ENCODE measurements at places on chromosomes 3 and 15.

DNA sequence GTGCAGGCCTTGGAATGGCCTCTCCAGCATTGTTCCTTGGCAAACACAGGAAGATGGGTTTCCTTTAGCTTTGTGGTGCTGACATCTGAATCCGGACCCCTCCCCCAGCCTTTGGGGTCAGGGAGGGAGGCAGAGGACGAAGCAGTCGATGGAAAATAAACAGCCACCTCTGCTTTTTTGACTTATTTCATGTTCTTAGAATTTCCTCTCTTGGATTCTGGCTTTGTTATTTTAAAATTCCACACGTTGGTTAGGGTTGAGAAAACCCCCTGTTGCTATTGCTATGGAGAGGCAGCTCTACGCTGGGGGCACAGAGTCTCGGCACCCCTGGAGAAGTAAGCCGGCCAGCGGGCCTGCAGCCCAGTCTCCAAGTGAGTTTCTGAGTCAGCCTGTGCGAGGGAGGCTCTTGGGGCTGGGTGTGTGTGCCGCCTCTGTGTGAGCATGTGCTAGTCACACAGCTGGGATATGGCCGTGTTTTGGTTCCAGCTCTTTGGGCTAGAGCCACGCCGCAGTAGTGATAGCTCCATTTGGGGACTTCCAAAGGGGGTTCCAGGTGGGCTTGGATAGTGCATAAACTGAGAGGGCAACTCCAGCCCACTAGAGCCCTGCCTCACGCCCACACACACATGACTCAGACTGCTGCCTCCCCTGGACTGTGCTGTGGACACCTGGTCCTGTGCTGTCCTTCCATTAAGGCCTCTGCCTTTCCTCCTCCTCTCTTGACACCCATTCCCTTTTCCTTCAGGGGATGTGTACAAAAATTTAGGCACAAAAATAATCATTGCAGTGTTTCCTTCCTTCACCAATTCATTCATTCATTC is 58.8 kb downstream of the AMOTL2 start:
- DNase-seq: no peak

DNA sequence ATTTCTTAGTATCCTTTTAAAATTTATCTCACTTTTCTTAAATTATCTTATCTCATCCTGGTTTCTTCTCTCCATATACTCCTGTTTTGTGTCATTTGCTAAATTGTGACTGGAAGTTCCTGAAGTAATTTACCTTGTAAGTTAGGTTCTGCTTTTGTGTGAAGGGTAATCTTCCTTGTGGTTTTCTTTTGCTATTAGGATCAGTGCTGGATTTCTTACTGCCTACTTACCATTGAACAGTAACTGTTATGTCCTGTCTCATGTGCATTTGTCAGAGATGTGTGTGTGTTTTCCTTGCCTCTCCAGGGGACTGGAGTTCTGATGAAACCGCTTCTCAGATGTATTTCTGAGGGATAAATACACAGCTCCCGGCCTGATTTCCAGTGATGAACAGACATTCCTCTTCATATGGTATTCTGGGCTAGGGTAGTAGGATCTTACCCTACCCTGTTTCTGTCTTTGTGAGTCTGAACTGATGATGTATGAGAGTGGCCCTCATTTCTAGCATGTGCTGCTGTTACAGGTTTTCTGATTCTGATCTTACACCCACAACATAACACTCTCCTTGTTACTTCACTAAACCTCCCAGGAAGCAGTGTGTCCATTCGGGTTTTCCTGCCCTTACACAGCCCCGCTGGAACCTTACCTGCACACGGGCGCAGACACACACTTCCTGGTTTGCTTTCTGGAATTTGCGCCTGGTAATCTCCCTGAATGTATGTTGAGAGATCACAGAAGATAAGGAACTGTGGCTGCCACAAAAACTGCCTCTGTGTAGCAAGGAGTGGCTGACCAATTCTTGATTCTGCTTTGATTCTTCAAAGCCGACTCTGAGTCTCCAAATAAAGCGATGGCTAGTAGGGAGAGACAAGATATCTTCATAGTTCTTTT is 14.7 kb downstream of the PAK2 start:
- DNase-seq: no peak

DNA sequence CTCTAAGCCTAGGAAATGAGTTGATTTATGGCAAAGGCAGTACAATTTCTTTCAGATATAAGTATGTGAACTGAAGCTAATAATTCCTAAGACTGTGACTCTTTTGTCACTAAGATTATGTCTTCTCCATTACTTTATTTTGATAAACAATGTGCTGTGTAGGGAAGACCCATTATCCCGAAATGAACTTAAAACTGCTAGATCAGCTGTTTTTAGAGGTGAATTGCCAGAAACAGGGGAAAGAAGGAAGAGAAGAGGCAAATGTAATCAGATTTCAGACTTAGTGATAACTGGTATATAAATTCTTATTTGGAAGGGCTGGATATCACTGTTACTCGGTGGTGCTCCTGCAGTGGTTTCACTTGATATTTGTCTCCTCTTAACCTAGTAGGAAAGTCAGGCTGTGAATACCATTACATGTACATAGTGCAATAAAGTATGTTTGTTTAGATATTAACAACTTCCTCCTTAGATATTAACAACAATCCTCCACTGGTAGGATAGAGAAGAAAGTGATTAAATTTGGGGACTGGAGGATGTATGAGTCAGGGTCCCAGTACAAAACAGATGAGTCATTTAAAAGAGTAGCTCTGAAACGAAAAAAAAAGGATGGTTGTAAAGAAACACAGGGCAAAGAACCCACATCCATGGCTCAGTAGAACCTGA is 338.5 kb upstream of the KCNH8 start:
- no peak for DNase-seq

DNA sequence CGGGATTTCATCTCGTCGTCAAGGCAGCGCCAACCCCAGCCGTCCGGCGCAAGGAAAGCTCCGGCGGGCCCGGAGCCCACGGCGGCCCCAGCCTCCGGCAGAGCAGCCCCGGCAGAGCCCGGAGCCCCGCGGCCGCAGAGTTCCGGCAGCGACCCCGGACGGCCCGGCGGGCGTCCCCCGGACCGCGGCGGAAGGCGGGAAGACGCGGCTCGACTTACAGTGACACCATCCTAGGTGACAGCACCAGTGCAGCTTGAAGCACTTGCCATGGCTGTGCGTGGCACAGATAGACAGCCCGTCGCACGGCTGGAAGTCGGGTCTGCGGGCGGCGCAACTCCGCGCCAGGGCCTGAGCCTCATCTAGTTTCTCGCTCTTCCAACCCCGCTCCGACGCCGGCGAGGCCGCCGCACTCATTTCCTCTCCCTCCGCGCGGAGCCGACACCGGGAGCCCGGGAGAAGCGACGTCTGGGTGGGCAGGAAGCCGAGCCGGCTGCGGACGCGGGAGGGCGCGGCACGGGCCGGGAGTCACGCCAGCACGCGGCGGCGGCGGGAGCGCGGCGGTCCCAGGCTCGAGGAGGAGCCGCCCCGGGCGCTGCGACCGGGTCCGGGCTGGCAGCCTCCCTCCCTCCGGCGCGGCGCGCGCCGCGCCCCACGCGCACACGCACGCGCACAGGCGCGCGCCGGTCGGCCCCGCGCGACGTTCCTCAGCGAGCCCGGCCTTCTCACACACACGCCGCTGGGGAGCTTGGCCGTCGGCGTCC is at the start of gene C3orf70:
Gene C3orf70 (minus strand): TSS at position 651 of the 761 bp plus-strand sequence. CDS start 237 bp downstream, at position 414.
- DNase-seq: no peak

DNA sequence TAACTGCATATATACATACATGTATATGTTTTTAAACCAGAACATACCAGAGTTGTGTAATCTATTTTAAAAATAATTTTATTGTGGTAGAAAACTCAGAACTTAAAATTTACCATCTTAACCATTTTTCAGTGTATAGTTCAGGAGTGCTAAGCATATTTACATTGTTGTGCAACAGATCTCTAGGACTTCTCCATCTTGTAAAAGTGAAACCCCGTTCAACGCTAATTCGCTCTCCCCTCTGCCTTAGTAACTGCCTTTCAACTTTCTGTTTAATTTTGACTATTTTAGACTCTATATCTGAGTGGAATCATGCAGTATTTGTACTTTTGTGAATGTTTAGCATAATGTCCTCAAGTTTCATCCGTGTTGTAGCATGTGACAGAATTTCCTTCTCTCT is 51.8 kb upstream of the SSR3 start:
- DNase-seq: no peak

GRCh38 chr3:193317682-193318300 is 60.8 kb downstream of the ATP13A5 start:
- no peak for DNase-seq

- DNase-seq: no peak
Measured at GRCh38 chr15:69145694-69146492, 14.5 kb upstream of the GLCE start.

GRCh38 chr15:22945071-22945470 is 35.1 kb downstream of the CYFIP1 start:
- DNase-seq: no peak

DNA sequence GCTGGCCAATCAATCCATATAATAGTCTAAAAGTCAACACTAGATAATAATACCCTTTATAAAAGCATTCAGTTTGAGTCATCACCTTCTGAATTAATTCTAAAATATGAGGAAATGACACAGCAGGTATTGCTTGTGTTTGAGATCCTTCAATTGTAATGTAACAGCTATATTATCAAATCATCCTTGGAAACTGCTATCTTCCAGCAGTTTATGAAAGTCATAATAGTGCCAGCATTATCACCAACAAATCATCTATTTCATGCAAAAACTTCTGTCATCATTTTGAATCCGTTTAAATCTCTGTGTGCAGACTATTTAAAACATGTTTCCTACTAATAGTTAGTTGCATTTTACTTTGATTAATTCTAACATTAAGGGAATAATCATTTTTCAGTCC is 468.7 kb downstream of the CADM2 start:
- DNase-seq: no peak

GRCh38 chr15:101531170-101531569 is 41.7 kb upstream of the PCSK6 start:
- DNase-seq: no peak

GRCh38 chr3:166706094-166706493 is 674.0 kb downstream of the ZBBX start:
- no peak for DNase-seq

- no peak for DNase-seq
Measured at GRCh38 chr15:66306381-66306780, 13.0 kb downstream of the DIS3L start.

GRCh38 chr3:72191209-72191960 is 406.4 kb upstream of the PROK2 start:
- DNase-seq: no peak

- DNase-seq: no peak
Measured at GRCh38 chr3:184942735-184943134, 130.8 kb downstream of the VPS8 start.

- DNase-seq: no peak
Measured at GRCh38 chr15:69093127-69093526, 67.3 kb upstream of the GLCE start.

DNA sequence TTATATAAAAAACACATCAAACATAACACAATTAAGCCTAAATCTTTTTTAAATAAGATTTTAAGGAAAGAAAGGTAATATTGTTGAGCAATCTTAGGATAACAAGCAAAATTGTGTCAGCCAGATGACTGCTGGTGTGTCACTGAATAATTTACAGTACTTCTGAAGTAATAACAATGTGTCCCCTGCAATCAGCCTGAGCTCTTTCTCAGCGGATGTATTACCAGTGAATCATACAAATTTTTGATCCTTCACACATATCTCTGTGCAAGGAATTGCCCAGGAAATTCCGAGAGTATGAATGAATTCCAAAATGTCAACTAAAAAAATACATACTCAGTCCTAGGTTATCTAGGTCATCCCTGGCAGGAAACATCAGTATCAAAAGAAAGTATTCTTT is 76.6 kb upstream of the PTX3 start:
- no peak for DNase-seq

DNA sequence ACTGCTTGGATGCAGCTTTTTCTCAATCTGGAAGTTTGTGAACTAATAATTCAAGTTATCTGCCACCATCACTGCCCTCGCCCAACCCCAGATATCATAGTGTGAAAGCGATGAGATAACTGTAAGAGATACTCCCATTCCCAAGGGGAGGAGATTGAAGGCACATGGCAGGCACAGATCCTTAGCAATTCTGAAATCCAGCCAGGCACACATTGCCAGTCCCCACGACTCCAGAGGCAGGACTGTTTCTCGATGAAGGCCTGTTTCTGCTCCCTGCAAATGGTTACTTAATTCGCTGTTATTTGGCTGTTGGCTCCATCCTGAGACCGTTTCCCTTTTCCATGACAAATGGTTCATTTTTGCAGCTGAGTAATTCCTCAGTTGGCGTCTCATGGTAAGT is 63.2 kb upstream of the NEDD4 start:
- DNase-seq: no peak

DNA sequence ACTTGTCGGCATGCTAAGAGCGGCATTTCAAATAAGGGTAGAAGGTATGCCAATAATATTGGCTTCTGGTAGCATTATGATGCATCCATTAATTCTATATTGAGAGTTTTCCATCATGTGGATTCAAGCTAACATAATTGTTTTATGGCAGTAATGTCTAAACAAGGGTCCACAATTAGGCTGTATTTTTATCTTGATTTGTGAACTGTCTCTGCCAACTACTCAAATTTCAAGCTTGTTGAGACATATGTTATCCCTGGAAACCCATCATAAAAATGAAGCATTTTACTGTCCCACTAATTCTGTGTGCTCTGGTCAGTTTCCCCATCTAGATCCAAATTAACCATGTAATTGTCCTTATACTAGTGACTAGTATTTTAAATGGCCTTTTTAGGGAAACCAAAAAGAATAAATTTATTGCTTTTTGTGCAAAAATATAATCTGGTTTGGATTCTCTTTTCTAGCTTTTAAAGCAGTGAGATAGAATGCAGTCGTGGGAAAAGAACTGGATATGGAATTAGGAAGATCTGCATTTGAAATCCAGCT is 1.2 kb upstream of the OSTN start:
- DNase-seq: no peak
